ENCODE measurements at places on chromosomes 4 and X.

GRCh38 chrX:5082705-5083104, 1146.0 kb downstream of the NLGN4X start:
- no peak for DNase-seq

GRCh38 chr4:121978172-121978516, 26.3 kb upstream of the TRPC3 start:
- no peak for DNase-seq

- DNase-seq = no peak
Observed at GRCh38 chr4:100968046-100968445, 379.3 kb downstream of the PPP3CA start.

GRCh38 chr4:15653864-15654592, 1.1 kb downstream of the FBXL5 start:
- DNase-seq = peak; percentile 35

DNA sequence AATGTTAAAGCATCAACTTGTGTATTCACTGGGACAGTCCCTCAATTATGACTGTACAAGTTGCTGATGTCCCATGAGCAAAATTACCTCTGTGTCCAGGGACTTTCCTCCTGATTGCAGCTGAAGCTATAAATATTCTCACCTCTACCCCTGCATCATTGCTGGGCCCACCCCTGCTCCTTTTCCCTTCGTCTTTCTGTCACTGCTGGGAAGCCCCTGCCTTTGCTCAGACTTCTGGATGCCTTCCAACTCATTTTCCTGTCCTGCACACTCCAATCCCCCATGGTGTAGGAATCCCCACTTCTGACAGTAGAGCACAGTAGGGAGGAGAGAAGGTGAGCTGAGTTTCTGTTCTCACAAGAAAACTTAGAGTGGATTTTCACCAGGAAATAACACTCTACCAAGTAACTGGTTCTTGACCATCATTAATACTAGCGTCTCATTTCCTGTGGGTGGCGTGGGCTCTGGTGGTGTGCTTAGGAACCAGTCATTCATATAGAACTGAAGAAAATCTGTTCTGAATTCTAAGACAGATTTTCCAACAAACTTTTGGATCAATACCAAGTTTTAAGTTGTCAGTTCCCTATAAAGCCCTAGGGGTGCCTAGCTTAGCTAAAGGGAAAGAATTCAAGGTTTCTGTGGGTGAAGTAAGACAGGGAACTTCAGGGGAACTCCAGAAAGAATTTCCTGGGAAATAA, 136.2 kb upstream of the MED14 start:
- no peak for DNase-seq

- peak; percentile 20 for DNase-seq
Observed at GRCh38 chr4:128220286-128221235, 67.1 kb downstream of the PGRMC2 start.

DNA sequence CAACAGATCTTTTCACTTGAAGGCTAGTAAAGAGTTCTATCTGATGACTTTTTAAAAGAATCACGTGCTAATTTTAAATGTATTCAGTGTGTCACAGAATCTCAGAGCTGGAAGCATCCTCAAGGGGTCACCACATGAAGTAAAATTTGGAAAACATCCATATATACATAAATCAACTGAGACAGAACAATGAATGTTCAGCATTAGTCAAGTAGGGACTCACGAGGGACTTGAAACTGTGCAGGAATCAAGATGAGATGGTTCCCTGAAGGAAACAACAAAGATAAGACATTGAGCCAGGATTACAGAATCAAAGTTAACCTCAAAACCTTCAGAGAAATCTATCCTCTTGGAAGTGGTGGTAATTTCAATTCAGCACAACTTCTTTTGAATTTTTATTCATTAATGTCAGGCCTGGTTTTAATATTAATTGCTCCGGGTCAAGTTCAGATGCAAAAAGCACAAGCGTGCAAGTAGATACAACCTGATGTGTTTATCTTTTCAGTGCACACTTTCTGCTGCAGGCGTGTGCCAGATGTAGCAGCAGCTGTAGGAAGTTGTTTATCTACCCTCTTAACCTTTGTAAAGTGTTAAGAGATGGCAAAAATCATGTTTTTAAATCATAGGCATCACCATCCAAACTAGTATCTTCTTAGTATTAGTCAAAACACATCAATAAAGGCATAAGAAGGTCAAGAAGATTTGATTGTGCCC, 87.7 kb upstream of the SRD5A3 start:
- no peak for DNase-seq

- DNase-seq = no peak
Observed at GRCh38 chr4:2795893-2796848, 3.3 kb downstream of the SH3BP2 start.

DNA sequence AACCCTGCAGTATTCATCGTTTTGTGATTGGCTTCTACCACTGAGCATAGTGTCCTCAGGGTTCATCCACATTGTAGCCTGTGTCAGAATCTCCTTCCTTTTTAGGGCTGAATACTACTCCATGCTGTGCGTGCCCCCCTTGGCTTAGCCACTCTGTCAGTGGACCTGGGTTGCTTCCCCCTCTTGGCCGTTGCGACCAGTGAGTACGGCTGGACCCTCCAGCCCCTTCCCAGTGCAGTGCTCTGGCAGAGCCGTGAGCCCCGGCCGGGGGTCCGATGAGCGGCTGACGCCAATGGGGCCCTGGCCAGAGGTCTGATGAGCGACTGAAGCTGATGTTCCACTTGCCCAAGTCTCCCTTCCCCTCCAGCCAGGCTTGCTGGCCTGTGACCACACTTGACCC, 6.9 kb downstream of the BLOC1S4 start:
- DNase-seq = no peak

GRCh38 chr4:110106931-110107296, 91.5 kb downstream of the ELOVL6 start:
- no peak for DNase-seq

DNA sequence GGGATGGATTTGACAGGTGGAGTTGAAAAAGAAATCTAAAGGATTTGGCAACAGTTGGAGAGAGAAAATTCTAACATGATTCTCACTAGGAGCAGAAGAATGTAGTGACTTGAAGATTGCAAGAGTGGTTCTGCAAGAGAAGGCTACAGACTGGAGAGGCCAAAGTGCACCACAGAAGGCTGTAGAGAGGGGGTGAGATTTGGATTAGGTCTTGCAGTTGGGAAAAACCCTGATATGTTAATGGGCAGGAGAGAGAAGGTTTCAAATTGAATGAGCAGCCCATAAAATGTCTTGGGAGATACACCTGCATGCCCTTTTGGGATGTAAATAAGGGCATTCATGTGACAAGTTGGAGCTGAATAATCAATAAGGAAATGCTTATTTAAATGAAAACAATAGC, 14.7 kb upstream of the VEGFD start:
- DNase-seq = no peak

DNA sequence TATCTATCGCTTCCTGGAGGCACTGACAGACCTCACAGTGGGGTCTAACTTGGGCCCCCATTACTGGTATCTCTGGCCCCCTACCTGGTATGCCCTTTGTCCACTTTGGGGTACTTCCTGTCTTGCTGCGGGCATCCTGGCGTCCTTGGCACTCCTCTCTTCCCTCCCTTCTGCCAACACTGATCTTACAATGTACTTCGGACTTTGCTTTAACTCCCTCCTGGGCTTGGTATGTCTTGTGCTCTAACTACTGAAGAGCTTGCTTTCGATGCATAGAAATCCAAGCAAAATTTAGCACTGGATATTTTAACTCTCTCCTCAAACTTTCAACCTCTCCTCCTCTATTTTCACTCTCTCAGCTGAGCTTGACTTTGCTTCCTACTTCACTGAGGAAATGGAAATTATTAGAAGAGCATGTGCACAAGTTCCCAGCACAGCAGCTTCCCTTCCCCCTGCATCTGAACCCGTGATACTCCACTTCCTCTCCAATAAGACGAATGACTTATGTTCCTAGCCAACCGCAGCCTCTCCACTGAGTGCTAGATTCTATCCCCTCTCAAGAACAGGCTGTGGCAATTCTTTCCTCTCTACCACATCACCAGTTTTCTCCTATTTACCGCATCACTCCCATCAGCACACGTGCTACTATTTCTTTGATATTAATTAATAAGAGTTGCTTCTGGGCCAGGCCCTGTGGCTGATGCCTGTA, 52.9 kb downstream of the SUPT20HL2 start:
- DNase-seq = no peak

DNA sequence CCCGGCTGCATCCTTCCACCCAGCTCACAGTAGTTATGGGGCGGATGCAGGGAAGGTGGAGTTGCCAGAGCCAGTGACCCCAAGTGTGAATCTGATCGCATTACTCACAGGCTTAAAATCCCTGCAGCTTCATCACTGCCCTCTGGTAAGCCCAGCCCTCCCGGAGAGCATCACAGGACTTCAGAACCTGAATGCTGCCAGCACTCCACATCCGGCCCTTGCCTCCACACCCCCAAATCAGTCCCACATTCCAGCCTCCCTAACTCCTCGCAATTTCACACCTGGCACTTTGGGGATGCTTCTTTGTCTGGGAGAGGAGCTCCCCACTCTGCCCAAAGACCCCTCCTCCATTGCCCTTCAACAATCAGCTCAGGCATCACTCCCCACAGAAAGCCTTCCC, 15.6 kb downstream of the RASL11B start:
- no peak for DNase-seq

- no peak for DNase-seq
Observed at GRCh38 chrX:15515931-15516330, 15.3 kb downstream of the BMX start.

DNA sequence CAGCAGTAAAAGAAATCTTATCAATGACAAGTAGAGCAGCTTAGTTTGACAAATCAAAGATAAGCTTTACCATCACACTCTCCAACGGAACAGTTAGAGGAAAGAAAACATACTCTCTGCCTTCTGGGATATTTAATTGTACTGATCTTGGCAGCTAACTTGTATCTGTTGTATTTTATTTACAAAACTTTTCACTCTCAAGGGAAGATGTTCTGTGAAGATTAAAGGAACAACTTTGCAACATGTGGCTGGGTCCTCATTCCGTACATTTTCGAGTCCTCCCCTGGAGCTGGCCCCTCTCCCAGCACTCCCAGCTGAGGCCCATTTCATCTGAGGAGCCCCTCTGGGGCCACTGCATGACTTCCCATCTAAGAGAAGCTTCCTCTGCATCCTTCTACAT, 74.4 kb downstream of the RPS3A start:
- DNase-seq = no peak

DNA sequence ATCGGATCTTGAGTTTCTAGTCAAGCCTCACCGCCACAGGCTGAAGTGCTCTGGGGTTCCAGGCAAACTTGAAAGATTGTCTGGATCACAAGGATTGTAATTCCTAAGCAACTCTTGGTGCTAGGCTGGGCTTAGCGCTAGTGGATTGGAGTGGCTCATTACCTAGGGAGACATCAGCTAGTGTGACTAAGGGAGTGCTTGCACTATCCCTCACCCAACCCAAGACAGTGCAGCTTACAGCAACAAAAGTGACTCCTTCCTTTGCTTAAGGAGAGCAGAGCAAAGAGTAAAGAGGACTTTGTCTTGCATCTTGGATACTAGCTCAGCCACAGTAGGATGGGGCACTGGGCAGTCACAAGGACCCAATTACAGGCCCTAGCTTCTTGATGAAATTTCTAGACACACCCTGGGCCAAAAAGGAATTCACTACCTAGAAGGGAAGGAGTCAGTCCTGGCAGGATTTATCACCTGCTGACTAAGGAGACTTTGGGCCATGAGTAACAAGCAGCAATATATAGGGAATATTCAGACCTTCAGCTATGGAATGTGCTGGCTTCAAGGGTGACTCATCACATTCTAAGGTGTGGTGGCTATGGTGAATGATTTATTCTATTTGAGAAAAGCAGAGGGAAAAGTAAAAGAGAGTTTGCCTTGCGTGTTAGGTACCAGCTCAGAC, 1212.4 kb downstream of the PCDH18 start:
- no peak for DNase-seq

GRCh38 chr4:105472871-105473323, 965 bp downstream of the PPA2 start:
- DNase-seq = no peak

GRCh38 chr4:74283614-74284013, 24.7 kb upstream of the EPGN start:
- DNase-seq = no peak

DNA sequence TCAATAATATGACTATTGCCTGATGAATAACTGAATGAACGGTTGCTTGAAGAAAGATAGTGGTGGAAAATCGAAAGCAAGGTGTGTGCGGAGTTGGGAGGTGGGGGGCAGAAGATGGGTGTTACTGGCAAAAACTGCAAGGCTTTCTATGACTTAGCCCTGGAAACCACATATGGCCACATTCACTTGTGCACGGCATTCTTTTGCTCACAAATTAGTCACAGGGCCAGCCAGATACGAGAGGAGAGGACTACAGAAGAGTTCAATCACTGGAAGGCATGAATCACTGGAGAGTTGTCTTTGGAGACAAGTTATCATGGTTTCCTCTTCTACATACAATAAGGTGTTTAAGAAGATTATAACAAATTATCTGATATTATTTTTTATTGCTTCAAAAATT, 626.5 kb upstream of the CPEB2 start:
- no peak for DNase-seq

GRCh38 chr4:138953961-138954371, 61.6 kb upstream of the NOCT start:
- DNase-seq = no peak

- DNase-seq = no peak
Observed at GRCh38 chrX:47683184-47683828, 24.3 kb upstream of the UXT start.

- DNase-seq = no peak
Observed at GRCh38 chr4:162116095-162116779, 47.6 kb downstream of the FSTL5 start.

DNA sequence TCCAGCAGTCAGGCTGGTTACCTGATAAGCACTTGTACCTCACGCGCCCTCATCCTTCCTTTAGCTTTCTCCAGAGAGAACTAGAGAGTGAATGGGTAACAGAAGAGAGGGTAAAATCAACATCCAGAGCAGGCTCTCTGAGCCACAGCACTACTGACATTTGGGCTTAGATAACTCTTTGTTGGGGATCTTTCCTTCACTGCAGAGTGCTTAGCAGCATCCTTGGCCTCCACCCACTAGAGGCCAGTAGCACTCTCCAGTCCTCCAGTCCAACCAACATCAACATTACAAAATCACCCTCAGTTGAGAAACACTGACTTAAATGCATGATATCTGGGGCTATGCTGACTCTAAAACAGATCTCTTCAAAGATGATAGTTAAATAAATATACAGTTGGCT, 220.7 kb downstream of the TACR3 start:
- DNase-seq = no peak

GRCh38 chr4:167989815-167990214, 102.5 kb upstream of the ANXA10 start:
- DNase-seq = no peak

DNA sequence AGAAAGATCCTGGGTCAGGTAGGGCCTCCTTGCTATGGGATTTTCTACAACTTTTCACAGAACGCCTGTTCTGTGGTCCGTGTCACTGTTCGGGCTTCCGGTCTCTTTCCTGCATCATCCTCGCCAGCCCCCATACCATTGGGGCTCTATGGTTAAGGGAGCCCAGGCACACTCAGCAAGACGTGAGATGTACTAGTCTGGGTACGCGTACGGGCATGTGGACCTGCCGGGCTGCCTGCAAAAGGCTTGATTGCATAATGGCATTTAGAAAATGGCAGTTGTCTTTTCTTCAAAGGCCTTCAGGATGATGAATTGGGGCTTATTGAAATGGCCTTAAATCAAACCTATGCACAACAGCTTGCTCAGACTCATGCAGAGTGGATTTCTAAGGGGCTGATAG, 86.7 kb downstream of the CNGA2 start:
- no peak for DNase-seq

GRCh38 chrX:149506349-149506748, 1.2 kb upstream of the IDS start:
- no peak for DNase-seq

All from frontal cortex (tissue), 4 donors.